A172 (cell line): ENCODE measurements at places on chromosomes 4 and X.

- no peak for DNase-seq
These were observed 58.5 kb downstream of the STARD8 start for GRCh38 chrX:68705986-68706385.

DNA sequence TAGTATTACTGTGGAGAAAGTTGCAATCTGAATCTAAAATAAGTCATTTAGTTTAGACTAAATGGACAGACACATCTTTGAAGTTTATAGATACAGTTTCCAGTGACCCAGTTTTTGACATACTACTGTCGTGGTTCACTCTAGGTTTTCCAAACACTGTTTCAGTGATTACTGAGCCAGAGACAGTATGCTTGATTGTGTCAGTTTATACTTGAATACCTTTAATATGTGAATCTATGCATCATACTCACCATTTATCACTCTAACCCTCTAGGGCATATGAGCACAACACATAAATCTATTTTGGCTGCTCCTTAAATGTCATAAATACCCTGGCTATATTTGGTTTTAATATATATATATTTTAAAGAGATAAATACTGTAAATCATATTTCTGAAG is 173.5 kb downstream of the GRID2 start:
- DNase-seq, result no peak

DNA sequence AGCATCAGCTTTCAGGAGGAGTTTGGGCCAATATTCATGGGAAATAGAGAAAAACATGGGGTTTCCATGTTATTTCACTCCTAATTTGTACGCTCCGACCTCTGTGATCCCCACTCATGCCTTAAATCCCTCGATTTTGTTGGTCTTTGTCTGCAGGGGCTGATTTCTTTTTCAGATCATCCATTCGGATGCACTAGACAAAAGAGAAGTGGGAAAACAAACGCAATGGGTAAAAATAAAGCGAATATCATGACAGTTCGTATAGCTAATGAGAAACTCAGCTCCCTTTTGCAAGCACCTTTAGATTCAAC is 139.1 kb upstream of the PLAC1 start:
- no peak for DNase-seq

DNA sequence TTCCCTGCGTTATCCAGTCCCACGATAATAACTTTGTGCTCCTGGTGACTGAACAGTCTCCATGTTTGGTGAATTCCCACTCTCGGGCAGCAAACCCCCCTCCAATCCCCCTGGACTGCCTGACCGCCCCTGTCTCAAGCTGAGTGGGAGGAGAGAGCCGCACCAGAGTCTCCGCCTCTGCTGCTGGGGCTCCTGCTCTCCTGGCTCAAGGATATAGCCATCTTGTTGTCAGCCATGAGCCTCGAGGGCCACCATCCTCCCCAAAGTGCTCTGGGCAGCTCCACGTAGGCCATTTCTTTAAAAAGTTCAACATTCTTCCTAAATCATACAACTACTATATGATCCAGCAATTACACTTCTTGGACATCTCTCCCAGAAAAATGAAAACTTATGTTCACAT is 49.3 kb upstream of the PGRMC1 start:
- no peak for DNase-seq

DNA sequence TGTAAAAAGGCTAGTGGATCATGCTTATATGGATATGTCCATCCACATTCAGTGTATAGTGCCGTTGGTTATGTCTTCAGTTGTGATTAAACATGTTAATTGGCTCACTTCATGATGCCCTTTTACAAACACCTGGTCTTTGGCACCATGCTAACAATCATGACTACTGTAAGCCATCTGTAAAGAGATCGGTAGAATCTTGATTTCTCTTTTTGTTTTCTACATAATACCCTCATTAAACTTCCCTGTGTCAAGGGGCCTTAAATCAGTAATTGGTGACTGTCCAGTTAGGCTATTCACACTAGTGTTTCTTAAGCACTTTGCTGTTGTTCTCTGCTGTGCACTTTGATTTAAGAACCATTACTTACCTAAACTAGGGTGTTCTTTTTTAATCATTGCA is 475.2 kb downstream of the RPA4 start:
- no peak for DNase-seq
